ENCODE measurements at places on chromosomes 7 and 10. TPM values are rescaled to one million over a fixed set of nuclear protein-coding genes. Genes with fewer than 3 reads are reported as not detected.

- no peak for DNase-seq
Observed at GRCh38 chr7:67896721-67897120, 900.1 kb downstream of the TYW1 start.

- peak; percentile 97 for DNase-seq
Observed at GRCh38 chr10:70558871-70559810, 43.4 kb downstream of the PRF1 start.

DNA sequence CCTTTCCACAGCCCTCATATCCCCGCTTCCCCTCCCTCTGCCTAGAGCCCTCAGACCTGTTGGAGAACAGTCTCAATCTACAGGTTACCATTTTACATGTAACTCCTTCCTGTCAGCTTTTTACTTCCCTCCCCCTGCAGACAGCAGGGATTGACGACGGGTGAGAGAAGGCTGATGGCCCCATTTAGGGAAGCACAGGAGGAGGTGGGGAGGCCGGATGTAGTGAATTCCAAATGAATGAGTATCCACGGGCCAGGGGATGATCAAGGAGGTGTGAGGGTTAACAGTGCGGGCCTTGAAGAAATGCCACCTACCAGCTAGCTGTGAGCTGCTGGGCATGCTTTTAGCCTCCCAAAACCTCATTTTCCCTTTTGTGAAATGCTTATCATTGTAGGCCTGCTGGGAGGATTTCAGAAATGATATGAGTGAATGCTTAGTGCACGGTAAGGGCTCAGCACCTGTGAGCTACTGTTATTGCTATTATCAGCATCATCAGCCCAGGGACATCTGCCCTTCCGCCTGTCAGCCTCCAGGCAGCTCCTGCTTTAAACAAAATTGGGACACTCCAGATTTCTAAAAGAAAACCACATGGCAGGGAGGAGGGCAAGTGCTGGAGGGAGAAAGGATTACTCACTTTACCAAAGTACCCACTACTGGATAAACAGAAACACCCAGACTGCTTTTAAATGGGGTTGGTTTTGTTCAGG is 6.5 kb upstream of the NANOS1 start:
- DNase-seq = peak; percentile 93

DNA sequence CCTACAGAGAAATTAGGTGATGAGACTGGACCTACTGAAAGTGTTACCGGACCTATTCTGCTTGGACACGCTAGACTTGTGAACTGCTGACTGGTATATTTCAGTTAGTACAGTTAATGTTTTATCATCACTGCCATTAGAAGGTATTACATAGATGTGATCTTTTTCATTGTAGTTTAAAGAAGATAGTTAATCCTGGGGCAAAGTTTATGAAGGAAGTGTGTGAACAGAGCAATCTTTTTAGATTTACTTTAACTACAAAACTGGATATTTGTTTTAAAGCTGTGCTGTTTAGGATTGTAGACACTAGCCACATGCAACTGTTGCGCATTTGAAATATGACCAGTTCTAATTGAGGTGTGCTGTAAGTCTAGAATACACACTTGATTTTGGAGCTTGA is 446.7 kb downstream of the AUTS2 start:
- no peak for DNase-seq

DNA sequence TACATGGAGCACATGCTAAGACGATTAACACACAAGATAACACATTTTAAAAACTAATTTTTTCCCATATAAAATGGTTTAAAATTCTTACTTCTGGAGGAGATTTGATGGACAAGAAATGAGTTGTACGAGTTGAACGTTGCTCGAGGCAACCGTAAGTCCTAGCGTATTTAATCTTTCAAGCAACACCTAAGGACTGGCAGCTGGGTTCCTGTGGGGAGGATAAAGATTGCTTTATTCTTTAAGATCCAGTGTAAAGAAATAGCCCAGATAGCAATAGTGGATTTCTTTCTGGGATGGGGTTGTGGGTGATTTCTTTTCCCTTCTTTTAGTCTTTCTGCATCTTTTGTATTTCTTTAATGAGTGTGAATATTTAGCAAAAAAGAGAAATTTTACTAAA is 9.8 kb downstream of the TBXAS1 start:
- no peak for DNase-seq

The SUN3 gene
- total RNA-seq = not detected

The CPED1 gene
- 37.4 TPM for total RNA-seq

GRCh38 chr10:113093188-113094113 is 143.4 kb downstream of the TCF7L2 start:
- no peak for DNase-seq

DNA sequence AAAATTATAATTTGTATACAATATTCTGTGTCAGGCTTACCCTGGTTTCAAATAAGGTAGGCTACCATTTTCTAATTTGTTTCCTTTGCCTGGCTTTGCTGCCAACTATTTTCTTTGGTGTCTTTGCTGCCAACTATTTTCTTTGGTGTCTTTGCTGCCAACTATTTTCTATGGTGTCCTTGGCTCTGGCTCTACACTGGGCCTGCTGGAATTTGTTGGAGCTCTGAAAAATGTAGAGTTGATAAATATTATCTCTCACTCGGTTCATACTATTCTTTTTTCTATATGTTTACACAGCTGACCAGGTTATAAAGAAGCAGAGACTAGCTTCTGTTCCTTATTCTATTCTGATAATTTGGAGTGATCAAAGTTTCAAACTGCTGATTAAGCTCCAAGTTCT is 768.0 kb upstream of the PHF14 start:
- DNase-seq = no peak

GRCh38 chr10:436911-437665 is 252.4 kb downstream of the DIP2C start:
- peak; percentile 58 for DNase-seq

- no peak for DNase-seq
Observed at GRCh38 chr10:31136930-31137885, 105.5 kb upstream of the ZNF438 start.

The SPRN gene
- under 0.01 TPM for total RNA-seq

- no peak for DNase-seq
Observed at GRCh38 chr10:93758891-93759410, 1.2 kb downstream of the LGI1 start.

GRCh38 chr7:153392726-153393125 is 633.2 kb downstream of the ACTR3B start:
- no peak for DNase-seq

GRCh38 chr7:35036361-35037171 is 719 bp downstream of the DPY19L1 start:
- DNase-seq = peak; percentile 97

DNA sequence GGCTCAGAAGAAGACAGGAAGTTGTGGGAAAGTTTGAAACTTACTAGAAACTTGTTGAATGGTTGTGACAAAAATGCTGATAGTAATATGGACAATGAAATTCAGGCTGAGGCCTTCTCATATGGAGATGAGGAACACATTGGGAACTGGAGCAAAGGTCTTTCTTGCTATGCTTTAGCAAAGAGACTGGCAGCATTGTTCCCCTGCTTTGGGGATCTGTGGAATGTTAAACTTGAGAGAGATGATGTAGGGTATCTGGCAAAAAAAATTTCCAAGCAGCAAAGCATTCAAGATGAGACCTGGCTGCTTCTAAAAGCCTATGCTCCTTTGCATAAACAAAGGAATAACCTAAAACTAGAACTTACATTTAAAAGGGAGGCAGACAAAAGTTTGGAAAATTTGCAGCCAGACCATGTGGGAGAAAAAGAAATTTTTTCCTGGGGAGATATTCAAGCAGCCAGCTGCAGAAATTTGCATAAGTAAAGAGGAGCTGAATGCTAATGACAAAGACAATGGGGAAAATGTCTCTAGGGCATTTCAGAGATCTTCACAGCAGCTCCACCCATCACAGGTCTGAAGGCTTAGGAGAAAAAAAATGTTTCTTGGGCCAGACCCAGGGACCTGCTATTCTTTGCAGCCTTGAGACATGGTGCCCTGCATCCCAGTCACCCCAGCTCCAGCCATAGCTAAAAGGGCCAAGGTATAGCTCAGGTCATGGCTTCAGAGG is 16.5 kb upstream of the KCND2 start:
- no peak for DNase-seq

GRCh38 chr7:151340794-151341356 is 737 bp upstream of the NUB1 start:
- DNase-seq = peak; percentile 37

- no peak for DNase-seq
Observed at GRCh38 chr10:29598851-29599311, 35.9 kb downstream of the SVIL start.
